Spinal cord (tissue), 10 donors: ENCODE measurements at places on chromosomes 3 and 15. TPM values are rescaled to one million over a fixed set of nuclear protein-coding genes. Genes with fewer than 3 reads are reported as not detected.

C3orf22 gene
- total RNA-seq = not detected

PPM1L gene
- total RNA-seq = 18.5 TPM

MYRIP gene
- total RNA-seq = 12.5 TPM

WDR93 gene
- total RNA-seq = 0.69 TPM

SEMA5B gene
- total RNA-seq = 14.2 TPM

AEN gene
- total RNA-seq = 7.0 TPM

CLDN11 gene
- total RNA-seq = 413 TPM

CORO2B gene
- 15.9 TPM for total RNA-seq

EPHA3 gene
- 44.6 TPM for total RNA-seq

EFHB gene
- 7.2 TPM for total RNA-seq

PLSCR4 gene
- 61.3 TPM for total RNA-seq

CCNB2 gene
- 11.2 TPM for total RNA-seq

SLC25A20 gene
- total RNA-seq = 21.6 TPM

TGM4 gene
- 0.06 TPM for total RNA-seq

WDR5B gene
- 6.2 TPM for total RNA-seq

STAB1 gene
- total RNA-seq = 79.7 TPM

A4GNT gene
- not detected for total RNA-seq

GASK1A gene
- total RNA-seq = 40.1 TPM

CCR3 gene
- 0.20 TPM for total RNA-seq
